GM12864 (cell line): ENCODE measurements at places on chromosomes 1 and 21.

GRCh38 chr1:110012100-110012780 lies 22.2 kb upstream of the STRIP1 start:
- DNase-seq = peak; percentile 33

DNA sequence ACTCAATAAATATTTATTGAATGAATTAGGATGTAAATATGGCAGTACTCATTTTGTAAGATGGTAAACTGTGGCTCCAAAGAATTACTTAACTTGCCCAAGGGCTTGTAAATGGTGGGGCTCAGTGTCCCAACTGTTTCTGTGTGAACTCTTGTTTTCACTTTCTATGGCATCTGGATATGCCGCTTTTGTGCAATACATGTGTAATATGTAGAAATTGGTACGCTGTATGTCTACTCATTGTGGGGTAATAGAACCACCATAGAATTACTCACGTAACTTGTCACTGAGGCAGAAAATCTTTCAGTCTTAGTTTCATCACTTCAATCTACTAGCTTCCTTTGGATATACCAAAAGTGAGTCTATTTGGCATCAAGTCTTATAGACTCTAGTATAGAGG lies 977 bp downstream of the PRPF3 start:
- DNase-seq = peak; percentile 13

- DNase-seq = no peak
Observed at GRCh38 chr1:3163356-3163755, 94.4 kb downstream of the PRDM16 start.

DNA sequence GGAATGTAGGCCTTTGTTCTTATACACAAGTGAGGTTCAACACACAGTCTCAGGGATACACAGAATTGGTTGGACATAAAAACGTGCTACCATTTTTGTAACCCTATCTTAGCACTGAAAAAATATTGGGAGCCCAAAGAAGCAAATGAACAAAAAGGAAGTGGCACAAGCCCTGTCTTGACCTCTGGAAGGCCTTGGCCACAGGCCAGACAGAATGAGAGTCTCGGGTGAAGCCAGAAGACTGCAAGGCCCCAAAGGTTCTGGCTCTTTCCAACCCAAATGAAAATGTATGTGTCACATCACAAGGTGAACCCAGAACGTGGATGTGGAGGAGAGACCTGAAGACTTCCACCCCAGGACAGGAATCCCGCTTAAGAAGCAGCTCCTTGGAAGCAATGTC lies 57.3 kb downstream of the PGBD5 start:
- DNase-seq = no peak

- DNase-seq = no peak
Observed at GRCh38 chr1:24558902-24559791, 3.3 kb downstream of the NCMAP start.

DNA sequence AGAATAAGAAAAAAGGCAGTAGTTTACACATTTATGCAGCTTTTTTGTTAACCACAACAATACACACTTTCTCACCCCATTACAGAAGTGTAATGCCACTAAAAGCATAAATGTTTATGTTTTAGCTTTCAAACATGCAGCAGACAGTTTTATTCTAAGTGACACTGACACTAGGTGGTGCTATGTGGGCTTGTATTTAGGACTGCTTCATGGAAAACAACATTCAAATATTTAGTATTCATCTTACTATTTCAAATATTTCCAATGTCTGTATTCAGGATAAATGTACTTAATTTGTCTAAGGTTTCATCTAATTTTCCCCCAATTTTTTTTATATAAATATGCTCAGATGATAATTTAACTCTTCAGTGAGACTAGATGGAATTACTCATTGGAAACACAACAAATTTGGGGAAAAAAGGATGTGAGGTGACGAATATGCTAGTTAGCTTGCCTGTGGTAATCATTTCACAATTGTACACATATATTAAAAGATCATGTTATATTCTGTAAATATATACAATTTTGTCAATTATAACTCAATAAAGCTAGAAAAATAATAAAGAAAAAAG lies 71.4 kb downstream of the USP1 start:
- DNase-seq = peak; percentile 22

DNA sequence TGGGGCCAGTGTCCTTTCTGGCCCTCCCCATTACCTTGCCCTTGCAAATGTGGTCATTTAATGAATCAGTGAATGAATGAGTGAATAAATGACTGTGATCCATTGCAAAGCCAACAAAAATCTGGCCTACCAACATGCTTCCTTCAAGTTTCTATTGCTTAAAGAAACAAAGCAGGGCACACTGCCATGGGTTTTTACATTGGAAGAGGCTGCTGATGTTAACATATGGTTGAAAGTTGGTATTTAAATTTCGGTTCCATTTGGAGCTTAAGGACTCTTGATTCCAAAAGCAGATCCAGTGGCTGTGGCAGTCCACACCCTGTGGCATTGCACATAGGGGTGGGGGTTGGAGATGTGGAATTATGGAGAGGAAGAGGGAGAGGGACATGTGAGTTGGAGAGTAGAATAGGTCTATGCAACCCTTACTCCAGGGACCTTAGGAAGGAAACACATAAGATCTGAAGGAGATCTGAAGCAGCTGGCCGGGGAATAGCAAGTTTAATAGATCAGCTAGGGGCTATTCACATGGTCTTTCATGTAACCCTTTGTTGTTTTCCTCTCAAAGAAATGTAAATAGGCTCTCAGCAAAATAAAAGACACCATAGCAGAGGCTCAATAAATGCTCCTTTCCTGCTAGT lies 7.2 kb downstream of the ABCA4 start:
- DNase-seq = no peak

- no peak for DNase-seq
Observed at GRCh38 chr1:204945565-204945977, 74.9 kb downstream of the NFASC start.

GRCh38 chr1:43572084-43572483 lies 41.4 kb downstream of the PTPRF start:
- DNase-seq = no peak

DNA sequence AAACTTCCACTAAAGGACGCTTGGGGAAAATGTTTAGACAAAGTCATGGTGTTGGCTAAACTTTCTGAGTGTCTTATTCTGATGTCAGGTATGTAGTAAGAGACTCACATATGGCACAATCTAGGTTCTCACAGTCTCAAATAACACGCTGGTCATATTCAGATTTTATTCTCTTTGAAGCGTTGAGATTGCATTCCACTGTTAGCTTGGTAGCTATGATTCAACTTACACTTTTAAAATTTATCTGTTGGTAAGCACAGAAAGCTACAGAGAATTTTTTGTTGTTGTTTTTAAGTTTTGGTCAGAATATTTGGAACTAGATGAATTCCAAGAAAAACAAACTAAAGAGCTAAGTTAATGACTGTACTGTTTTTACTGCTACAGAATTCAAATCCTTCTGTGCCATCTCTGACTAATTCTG lies 126.7 kb downstream of the PRRX1 start:
- DNase-seq = no peak

GRCh38 chr1:74057719-74058118 lies 140.3 kb downstream of the LRRIQ3 start:
- DNase-seq = no peak

DNA sequence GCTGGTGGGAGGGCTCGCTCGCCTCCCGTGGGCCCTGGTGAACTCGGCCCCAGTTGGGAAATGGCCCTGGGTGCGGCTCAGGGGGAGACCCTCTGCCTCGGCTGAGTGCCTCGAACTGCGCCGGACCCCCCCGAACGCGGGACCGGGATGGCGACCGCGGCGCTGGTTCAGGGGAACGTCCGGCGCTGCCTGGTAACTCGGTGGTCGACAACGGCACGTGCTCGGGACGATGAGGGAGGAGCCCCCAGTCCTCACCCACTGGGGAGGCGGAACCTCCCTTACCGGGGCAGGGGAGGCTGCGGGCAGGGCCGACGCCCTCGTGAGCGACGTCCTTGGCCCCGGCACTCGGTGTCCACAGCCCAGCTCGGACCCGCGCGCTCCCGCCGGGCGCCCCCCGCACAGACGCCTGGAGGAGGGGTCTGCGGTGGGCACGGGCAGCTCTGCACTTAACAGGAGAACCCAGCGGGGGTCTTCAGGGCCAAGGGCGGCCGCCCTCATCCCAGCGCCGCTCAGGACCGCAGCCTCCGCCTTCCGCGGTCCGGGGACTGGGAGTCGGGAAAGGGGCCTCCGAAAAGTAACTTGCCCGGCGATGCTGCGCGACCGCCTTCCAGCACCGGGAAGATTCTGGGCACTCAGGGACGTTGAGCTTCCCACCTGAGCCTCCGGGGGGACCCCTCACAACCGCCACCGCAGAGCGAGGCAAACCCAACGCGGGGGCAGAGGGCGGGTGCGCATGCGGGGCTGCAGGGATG lies 1.7 kb downstream of the HES4 start:
- no peak for DNase-seq

GRCh38 chr21:44969931-44970755 lies 30.3 kb downstream of the SLX9 start:
- no peak for DNase-seq

DNA sequence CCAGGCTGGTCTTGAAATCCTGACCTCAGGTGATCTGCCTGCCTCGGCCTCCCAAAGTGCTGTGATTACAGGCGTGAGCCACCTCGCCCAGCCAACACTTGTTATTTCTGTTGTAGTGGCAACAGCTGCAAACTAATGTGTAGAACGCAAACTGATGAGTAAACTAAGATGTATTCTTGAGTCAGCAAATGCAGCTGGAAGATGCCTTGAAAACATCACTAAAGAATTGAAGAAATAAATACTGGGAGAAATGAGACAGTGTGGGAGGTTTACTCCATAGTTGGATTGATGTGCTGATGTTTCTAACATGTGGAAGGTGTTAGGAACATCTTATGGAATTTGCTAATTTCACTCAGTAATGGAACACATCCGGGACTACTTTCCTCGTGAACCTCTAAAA lies 61.3 kb upstream of the KCNE2 start:
- DNase-seq = no peak
